ENCODE measurements at places on chromosomes 7 and 10. TPM values are rescaled to one million over a fixed set of nuclear protein-coding genes. Genes with fewer than 3 reads are reported as not detected.

Gene MBL2
- total RNA-seq: not detected

Gene TSPAN12
- total RNA-seq: 5.2 TPM

Gene SPDYE2B
- total RNA-seq: not detected

Gene ARHGEF35
- total RNA-seq: 1.3 TPM

Gene ADIRF
- 116 TPM for total RNA-seq

Gene IFIT2
- total RNA-seq: 9.5 TPM

Gene HMX3
- total RNA-seq: not detected

Gene FAM25G
- not detected for total RNA-seq

Gene KLF14
- total RNA-seq: not detected

Gene TEX47
- not detected for total RNA-seq

Gene CFAP43
- total RNA-seq: 0.52 TPM

Gene OPN4
- not detected for total RNA-seq

Gene LYZL1
- not detected for total RNA-seq

Gene CAMK2B
- 0.63 TPM for total RNA-seq

Gene AS3MT
- total RNA-seq: 5.0 TPM

Gene OR6V1
- total RNA-seq: not detected

Gene TWIST1
- total RNA-seq: 30.5 TPM

Gene ANK3
- total RNA-seq: 67.8 TPM

Gene ZNF467
- 1.6 TPM for total RNA-seq

Gene RRP12
- total RNA-seq: 14.7 TPM

Gene UNC5B
- 38.6 TPM for total RNA-seq

Gene AKR1C3
- total RNA-seq: 74.1 TPM

Gene STRIP2
- 2.2 TPM for total RNA-seq

Gene INSYN2A
- total RNA-seq: 0.13 TPM

Gene ACTL6B
- not detected for total RNA-seq

Gene SERPINE1
- 1,589 TPM for total RNA-seq
